Activated CD4-positive, alpha-beta T cell treated with anti-CD3 and anti-CD28 coated beads for 1 hour (primary cell): ENCODE measurements at places on chromosomes 12 and 14.

DNA sequence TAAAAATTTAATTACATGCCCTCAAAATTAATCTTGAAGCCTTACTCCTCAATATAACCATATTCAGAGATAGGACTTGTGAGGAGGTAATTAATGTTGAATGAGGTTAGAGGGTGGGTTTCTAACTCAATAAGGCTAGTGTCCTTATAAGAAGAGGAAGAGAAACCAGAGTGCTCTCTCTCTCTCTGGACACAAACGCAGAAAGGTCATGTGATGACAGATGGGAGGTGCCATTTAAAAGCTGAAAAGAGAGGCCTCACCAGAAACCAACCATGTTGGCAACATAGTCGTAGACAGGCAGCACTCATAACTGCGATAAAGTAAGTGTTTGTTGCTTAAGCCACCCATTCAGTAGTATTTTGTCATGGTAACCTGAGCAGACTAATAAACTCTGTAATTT lies 378.5 kb upstream of the LMO3 start:
- no peak for DNase-seq

DNA sequence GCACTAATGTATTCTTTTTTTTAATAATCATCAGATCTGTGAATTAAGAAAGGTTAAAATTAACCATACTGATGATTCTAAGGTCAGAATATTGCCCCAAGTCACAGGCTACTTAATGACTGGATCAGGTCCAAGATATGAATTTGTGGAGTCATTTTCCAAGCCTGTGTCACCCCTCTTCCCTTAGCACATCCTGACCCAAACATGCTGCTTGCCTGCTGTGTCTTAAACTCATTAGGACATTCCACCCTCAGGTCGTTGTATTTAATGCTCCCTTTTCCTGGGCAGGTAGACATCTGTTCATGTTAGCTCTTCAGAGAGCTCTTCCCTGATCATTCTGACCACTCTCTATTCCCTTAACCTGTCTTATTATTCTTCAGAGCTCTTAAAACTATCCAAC lies 463.5 kb upstream of the PDE3A start:
- no peak for DNase-seq

DNA sequence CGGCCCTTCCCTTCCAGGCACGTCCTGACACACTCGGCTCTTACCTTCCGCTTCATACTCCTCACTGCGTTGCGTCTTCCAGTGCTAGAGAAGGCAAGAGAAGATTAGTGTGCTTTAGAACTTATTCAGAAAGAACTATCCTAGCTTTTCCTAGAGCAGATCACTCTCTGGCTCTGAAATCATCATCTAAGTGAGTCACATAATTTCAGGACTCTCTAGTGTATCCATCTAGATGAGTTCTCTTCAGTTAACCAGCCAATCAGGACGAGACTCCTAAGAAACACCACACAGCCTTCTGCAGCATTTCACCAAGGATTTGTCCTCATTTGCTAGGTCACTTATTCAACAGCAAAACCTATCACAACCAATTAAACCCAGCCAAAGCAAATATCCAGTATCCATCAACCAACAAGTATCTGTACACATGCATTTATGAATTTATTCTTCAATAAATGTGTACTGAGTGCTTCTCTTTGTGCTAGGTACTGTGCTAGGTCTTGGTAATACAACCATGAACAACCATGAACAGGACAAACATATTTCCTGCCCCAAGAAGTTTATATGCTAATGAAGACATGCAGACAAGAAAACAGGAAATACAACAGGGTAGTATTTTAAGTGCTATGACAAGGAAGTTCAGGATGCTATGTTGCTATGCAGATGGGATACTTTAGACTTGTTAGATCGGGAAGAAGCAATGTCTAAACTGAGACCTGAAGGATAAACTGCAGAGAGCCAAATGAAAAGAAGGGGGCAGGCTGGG lies 52.1 kb downstream of the NIN start:
- no peak for DNase-seq

- no peak for DNase-seq
Observed at GRCh38 chr14:92866181-92866752, 56.7 kb upstream of the CHGA start.

- no peak for DNase-seq
Observed at GRCh38 chr14:81007131-81007530, 51.7 kb downstream of the TSHR start.

DNA sequence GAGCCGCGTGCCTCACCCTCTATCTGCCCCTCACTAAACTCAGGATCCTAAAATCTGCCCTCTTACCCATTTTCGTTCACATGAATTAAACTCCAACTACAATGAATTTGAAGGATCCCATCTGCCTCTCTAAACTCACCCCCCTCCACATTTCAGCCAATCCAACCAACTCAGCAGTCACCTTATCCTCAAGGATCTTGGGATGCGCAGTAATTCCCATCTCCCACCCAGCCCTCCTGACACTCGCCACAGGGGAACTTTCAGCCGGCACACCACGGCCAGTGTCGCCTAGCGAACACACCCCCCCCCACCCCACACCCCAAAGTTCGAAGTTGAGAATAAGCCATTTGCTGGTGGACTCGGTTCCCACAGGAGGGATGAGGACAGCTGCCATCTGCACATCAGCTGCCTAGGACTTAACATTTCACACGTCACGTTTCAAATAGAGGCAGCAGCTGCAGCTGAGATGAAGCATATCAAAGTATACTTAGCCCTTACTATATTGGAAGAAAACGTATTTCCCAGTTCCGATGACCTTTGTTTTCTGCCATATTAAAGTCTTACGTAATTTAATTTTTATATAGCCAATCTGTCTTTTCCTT lies 8.7 kb upstream of the SELPLG start:
- DNase-seq = no peak

DNA sequence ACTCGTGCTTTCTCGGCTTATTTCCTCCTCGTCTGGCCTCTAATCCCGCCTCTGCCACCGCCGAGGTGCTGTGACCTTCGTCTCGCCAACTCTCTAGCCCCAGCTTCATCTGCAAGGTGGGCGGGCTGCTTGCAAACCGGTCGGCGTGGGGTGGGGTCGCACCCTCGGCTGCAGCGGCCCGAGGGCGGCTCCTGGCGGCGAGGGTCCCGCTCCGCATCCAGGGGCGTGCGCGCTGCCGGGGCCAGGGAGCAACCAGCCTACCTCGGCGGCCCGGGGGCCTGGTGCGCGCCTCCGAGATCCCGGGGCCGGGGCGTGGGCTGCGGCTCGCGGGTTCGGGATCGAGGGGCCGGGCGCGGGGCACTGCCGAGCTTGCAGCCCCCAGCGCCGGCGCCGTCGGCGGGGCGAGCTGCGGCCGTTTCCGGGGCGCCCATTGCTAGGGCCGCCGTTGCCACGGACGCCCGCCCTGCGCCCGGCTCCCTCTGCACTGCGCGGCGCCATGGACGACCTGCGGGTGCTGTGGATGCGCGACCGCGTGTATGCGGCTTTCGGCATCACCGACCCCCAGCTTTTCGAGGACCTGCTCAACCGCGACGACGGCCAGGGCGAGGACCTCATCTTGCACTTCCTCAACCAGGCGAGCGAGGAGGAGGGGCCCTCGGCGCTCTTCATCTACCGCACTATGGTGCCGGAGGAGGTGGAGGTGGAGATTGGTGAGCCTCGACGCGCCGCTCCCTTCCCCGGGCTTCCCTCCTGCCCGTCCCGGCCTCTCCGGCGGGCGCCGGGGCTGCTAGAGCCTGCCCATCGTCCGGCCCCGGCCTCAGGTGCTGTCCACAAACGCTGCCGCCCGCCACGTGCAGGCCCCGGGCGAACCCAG lies at the start of gene DNAH10:
Gene DNAH10 (plus strand): TSS at position 461 of the 874 bp plus-strand sequence. CDS start 36 bp downstream, at position 497.
- peak; percentile 12 for DNase-seq

- no peak for DNase-seq
Observed at GRCh38 chr12:18250313-18250916, 10.9 kb upstream of the PIK3C2G start.

- no peak for DNase-seq
Observed at GRCh38 chr12:102543494-102544485, 63.4 kb upstream of the IGF1 start.

DNA sequence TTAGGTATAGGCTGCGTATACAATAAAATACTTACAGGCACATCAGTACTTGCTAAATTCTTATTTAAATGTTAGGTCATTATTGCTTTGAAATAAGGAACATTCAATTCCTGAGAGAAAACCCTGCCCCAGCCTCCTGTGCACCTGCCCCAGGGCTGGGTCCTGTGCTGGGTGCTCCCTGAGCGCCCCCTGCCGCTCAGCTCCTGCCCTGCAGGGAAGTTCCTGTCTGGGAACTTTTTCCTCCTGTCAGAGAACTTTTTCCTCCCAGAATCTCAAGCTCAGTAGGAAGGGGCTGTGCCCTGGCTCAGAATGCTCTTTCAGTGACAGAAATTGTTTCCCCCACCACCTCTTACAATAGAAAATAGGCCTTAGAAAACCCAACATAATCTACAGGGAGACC lies 751.1 kb downstream of the TMEM121 start:
- DNase-seq = no peak

DNA sequence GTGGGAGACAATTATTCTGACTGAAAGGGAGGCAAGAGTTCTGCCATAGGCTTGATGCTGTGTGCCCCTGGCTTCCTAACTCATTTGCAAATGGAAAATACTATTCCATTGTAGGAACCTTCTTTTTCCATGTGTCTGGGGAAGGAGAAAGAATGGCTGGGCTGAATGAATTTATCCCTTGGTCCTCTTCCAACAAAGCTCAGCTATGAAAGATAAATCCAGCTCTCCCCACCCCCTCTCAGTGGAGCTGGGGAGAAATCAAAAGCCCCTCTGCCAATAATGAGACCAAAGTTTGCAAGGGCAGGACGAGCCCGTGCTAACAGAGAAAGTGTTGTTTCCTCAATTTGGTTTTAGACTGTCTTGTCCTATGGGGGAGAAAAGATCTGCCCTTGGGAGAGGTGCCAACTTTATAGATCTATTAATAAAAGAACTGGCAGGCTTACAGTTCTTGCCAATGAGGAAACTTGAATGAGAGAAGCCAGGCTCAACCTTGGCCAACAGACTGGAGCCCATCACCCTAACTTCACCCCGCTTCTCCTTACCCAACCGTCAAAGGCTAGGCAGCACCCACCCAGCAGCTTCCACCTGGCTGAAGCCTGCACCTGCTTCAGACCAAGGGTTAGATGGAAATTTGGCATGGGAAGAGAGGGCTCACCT lies 8.9 kb upstream of the TCL1B start:
- DNase-seq = no peak

GRCh38 chr12:124776125-124776513 lies 87.5 kb downstream of the SCARB1 start:
- DNase-seq = no peak

DNA sequence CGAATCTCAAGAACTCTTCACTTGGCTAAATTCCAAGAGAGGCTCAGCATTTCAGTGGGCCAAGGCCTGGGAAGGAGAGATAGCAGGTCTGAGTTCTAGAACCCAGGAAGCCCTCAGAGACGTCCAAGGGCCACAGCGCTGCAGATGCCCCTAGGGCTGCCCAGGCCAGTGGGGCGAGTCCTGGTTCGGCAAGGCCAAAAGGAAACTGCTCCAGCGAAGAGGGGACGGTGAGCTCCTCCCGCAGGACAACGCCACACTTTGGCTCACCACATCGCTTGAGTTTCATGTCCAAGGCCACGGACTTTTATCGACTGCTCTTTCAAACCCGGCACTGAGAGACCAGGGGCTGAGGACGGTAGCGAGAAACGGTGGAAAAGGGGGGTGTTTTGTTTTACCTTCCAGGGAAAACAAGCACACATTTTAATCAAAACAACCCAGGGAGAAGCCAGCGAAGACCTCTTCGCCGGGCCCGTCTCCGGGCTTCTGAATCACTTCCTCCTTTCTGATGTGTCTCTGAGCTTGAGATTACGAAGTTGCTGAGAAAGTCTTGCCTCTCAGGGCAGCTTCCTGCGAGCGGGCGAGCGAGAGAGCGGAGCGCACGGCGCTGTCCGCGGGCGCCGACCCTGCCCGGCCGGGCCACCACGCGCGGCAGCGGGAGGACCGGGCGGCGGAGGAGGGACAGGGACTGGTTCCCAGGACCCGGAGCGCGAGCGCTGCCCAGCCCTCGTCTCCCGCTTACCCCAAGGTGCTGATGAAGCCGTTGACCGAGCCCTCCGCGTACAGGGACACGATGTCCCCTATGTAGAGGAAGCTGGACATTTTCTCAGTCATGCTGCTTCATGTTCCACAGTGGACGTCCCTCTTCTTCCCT lies 808 bp downstream of the ITPR2 start:
- DNase-seq = peak; percentile 50

- no peak for DNase-seq
Observed at GRCh38 chr12:11782914-11783420, 133.5 kb downstream of the ETV6 start.

- no peak for DNase-seq
Observed at GRCh38 chr12:97940629-97941028, 478.0 kb downstream of the RMST start.

- DNase-seq = no peak
Observed at GRCh38 chr14:76984297-76984696, 44.2 kb downstream of the IRF2BPL start.

DNA sequence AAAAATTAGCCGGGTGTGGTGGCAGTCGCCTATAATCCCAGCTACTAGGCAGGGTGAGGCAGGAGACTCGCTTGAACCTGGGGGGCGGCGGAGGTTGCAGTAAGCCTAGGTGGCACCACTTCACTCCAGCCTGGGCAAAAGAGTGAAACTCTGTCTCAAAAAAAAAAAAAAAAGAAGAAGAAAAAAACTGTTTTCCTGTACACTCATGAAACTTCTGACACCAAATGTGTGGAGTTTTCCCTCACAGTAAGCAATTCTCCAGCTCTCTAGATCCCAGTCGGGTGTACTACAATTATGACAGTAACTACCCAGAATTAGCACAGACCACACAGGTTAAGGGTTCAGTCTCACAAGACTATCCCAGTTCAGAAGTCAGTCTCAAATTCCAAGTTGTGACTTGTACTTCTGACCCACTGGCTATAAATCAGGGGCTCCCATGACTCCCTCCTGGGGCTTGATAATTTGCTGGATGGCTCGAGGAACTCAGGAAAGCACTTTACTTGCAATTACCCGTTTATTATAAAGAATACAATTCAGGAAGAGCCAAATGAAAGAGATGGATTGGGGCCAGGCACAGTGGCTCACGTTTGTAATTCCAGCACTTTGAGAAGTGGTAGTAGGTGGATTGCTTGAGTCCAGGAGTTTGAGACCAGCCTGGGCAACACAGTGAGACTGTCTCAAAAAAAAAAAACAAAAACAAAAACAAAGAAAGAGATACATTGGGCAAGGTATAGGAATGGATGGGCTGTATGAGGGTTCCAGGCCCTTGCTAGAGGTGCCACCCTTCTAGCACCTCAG lies 12.4 kb upstream of the ARF6 start:
- DNase-seq = no peak
